ENCODE measurements at places on chromosomes 3 and 15.

DNA sequence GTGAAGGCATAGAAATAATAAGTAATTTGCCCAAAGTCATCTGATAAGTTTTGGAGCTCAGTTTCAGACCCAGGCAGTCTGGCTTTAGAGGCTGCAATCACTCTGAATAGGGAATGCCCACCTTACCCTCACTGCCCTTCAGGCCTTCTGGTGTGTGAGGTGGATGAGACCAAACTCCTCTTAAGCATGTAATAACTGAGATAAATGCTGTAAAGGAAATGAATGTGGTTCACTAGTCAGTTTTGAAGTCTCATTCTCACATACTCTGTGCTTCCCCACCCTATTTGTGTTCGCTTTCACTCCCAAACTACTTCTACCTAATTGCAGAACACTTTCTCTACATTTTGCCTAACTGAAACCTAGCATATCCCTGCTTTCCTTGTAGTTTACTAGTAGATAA is 144.1 kb downstream of the FILIP1L start:
- DNase-seq = no peak

GRCh38 chr3:184039414-184039813 is 7.9 kb downstream of the HTR3D start:
- no peak for DNase-seq

- no peak for DNase-seq
These were observed 4.2 kb downstream of the NCKIPSD start for GRCh38 chr3:48681541-48681880.

DNA sequence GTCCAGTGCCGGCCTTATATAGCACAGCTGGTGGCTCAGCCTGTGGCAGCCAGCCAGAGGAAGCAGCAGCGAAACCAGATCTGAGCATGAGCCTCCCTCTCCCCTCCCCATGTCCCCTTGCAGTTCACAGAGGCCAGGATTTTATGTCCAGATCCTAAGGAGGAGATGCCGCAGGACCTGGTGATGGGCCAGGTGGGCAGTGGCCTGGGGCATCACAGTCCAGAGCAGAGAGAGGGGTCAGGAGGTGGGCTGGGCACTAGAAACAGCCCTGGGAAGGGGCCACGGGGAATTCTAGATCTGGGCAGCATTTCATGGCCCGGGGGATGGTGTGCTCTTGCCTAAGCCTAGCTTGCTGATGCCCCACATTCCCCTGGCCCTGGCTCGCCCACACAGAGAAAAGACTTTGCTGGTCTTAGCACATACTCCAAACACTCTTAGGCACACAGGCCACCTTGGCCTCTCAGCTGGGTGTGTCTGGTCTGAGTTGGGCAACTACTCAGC is 259 bp upstream of the CILP start:
- peak; percentile 66 for DNase-seq

DNA sequence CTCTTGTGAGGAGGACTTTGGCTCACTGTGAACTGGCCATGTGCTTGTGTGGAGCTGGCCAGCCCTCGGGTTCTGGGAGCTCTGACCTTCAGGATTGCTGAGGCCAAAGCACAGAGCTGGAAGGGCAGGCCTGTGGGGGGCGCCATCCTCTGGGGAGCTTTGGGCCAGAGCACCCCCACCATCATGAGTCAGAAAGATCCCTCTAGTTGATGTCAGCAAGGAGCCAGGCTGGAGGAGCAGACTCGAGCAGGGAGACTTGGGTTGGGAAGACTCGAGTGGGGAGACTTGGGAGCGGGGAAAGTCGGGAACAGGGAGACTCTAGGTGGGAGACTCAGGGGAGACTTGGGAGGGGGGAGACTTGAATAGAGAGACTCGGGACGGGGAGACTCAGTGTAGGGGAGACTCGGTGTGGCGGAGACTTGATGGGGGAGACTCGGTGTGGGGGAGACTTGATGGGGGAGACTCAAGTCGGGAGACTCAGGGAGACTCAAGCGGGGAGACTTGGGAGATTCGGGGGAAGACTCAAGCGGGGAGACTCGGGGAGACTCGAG is 37.7 kb upstream of the PLXNA1 start:
- DNase-seq = no peak

DNA sequence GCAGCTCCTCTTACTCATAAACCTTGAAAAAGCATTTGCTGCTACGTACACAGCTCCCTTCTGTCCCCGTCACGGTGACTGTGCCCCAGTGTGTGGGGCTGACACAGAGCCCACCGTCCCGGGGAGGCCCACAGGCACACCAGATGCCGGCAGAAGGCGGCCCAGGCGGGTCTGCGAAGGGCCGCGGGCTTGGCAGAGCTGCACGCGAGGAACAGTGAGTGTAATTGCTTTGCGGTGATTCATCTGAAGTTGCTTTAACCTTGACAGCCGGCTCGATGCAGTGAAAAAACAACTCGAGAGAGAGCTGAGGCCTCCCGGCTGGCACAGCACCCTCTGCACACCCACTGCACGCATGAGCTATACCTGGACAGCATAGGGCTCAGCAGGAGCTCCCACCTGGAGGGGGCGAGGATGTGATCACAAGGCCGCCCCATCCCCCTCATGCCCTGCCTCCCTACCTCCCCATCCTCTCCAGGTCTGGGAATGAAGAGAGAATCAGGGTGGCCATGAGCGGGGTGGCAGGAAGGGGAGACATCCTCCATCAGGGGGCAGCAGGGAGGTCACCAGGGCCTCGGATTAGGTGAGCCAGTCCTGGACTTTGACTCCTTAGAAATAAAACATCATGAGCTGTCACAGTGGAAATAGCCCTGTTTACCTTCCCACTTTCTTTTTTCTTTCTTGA is 172.7 kb downstream of the MEGF11 start:
- peak; percentile 50 for DNase-seq

DNA sequence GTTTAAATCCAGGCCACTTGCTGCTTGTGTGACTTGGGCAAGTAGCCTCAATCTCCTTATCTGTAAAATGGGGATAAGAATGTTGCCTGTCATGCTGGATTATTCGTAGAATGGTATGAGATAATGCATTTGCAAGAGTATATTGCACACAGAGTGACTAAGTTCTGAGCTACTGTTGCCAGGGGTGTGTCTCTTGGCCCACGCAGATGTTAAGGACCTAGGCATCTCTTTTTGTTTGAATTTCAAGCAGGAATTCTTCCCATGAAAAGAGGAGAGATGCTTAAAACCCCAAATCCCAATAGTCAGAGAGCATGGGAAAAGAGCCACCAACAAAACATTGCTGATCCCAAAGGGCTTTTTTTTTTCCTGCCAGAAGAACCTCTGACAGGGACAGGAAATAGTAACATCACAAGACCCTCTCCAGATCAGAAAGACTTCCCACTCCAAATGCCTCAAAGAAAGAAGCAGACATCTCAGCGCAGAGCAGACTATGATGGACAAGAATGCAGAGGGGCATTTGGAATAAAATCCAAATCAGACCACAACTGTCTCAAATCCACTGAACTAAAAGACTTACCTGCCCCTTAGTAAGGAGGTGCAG is 90.5 kb downstream of the MRPL46 start:
- peak; percentile 23 for DNase-seq

DNA sequence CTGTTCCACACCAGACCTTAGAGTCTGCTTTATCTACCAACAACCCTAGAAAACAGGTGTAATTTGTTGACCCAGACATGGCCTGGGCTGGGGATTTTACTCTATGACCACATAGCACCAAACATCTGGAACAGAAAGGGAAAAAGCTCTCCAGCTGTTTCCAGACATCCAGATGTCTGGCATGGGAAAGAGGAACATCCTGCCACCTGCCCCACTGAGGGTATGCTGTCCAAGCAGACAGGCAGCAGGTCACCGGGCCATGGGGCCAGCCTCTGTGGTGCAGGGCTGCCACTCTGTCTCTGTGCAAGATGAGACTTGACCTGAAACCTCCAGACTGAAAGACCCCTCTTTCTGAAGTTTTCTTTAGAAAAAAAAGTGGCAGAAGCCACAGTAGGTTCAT is 359.3 kb upstream of the ICE2 start:
- DNase-seq = no peak

- DNase-seq = no peak
These were observed 59.4 kb downstream of the TMEM44 start for GRCh38 chr3:194573680-194574437.

DNA sequence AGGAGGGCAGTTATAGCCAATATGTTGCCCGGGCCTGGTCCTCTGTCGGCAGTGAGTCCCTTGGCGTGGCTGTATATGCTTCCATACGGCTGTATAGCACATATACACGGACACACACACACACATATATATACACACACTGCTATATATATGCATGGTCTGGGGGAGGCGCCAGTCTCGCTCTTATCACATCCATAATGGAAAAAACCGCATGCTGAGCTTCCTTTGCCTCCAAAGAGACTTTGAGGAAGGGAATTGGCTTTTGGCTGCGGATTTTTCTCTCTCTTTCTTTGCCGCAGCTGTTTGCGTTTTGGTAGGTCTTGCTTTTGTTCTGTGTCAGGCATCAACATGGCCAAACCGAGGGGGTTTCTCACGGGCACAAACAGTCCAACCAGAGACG is 11.3 kb upstream of the TMEM115 start:
- no peak for DNase-seq

DNA sequence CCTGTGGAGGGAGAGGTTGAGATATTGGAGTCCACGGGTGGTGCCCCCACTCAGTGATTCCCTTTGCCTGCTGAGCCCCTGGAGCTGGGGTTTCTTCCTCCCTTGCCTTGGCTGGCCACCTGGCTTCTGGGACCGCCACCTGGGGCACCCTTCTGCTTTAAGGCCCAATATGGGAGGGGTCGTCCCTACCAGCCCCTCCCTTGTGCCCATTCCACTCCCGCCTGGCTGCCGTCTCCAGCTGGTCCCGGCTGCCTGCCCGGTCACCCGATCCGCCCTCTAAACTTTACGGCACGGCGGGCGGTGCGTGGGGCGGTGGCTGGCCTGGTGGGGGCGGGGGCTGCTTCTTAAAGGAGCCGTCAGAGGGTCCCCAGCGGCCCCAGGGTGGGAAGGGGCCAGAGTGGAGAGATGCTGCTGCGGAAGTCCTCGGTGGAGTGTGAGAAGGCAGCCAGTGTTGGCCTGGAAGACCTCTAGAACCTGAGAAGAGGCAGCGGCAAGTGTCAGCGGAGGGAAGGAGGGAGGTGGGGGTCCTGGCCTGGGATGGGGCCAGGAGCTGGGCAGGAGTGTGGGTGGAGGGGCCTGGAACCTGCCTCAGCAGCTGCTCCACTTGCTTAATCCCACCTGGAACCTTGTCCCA is 1.6 kb upstream of the SEMA3B start:
- DNase-seq = no peak

DNA sequence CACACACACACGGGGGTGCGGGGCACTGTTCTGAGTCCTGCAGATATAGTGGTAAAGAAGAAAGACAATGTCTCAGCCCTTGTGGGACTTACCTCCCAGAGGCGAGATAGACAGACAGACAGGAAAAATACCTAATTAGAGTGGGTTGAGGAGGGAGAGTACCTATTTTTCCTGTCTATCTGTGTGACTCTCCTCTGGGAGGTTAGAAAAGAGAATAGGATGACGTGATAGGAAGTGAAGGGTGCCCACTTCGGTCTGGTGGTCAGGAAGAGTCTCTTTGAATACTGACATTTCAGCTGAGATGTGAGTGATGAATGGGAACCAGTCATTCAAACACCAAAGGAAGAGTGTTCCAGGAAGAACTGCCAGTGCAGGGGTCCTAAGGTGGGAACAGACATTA is 4.1 kb upstream of the APOD start:
- no peak for DNase-seq

GRCh38 chr15:58374147-58374546 is 57.6 kb upstream of the LIPC start:
- DNase-seq = no peak

- no peak for DNase-seq
These were observed 20.2 kb upstream of the SCG3 start for GRCh38 chr15:51661072-51661471.

DNA sequence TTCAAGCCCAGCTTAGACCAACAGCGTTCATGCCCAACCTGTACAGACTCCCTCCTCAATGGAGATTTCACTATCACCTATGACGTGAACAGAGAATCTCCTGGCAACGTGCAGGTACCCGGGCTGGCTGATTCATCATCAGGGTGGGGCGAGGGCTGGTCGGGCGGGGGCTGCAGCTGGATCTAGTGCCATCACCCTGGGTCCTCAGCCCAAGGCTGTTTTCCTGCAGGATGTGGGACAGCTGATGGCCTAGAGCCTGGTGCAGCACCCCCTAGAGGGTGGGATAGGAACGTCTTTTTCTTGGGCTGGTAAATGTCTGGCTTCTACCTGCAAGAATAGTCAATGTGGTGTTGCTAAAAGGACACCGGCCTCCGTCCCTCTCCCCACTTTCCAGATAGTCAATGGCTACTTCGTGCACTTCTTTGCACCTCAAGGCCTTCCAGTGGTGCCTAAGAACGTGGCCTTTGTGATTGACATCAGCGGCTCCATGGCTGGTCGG is 4.4 kb downstream of the ITIH3 start:
- no peak for DNase-seq

DNA sequence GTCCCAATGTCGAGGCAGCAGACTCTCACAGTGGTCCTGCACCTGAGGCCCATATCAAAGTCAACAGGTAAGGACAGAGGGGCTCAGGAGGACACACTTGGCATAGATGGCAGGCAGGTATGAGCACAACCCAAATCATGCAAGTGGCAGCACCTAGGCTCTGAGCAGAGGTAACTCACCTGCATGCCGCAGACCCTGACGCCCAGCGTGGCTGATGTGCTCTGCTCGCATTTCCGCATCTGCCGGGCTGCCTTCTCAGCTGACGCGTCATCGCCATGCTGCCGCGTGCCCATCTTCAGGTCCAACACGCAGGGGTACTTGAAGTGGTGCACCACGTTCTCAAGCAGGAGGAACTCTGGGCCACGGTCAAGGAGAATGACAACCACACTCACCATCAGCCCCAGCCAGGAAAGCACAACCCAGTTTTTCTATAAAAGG is 4.2 kb upstream of the GMPPB start:
- no peak for DNase-seq

- no peak for DNase-seq
These were observed 24.2 kb downstream of the AGBL1 start for GRCh38 chr15:86103825-86104224.

DNA sequence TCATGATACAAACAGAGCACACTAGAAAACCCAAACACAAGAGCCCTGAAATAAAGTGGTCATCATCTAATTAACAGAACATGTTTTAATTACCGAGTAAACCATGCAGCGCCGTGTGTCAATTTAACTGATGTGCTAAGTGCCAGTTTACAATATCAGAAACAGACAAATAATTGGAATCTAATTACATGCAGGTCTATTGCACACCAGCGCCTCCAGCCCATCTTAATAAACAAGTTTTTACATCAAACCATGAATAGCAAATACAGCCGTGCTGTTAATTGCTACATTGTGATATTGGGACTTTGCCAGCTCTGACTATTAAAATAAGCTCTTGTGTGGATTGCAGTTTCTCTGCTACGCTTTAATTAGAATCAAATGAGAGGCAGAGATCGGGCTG is 510.2 kb upstream of the MDFIC2 start:
- no peak for DNase-seq

DNA sequence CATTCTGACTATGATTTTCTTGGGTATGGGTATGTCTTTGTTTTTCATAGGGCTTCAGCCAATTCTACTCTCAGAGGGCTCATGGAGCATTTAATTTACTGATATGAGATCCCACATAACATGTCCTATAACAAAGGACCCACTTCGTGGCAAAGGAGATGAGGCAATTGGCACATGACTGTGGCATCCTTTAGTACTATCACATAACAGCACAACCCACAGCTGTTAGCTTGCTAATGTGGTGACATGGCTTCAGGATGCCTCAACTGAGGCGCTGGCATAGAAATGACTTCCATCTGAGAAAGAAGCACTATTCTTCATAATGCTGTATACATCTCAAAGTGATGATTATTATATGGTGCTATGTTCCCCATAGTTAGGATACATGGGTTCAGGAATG is 48.1 kb upstream of the RFX7 start:
- no peak for DNase-seq

GRCh38 chr3:2897821-2898220 is 212.4 kb downstream of the IL5RA start:
- no peak for DNase-seq

GRCh38 chr3:140898340-140899180 is 43.1 kb upstream of the SLC25A36 start:
- DNase-seq = peak; percentile 90

All from astrocyte of the spinal cord (primary cell).